Esophagus muscularis mucosa (tissue), 4 donors: ENCODE measurements at places on chromosomes 16 and 17. TPM values are rescaled to one million over a fixed set of nuclear protein-coding genes. Genes with fewer than 3 reads are reported as not detected.

GRCh38 chr16:89606006-89606405 lies 7.4 kb upstream of the DPEP1 start:
- peaks cover 11% of the 10 kb centered on the region for H3K4me1 ChIP-seq
- no peak overlapping the region for H3K4me3 ChIP-seq
- no peaks in the 10 kb centered on the region for H3K27me3 ChIP-seq
- no peak overlapping the region for H3K27ac ChIP-seq
- no peaks in the 10 kb centered on the region for H3K36me3 ChIP-seq

DNA sequence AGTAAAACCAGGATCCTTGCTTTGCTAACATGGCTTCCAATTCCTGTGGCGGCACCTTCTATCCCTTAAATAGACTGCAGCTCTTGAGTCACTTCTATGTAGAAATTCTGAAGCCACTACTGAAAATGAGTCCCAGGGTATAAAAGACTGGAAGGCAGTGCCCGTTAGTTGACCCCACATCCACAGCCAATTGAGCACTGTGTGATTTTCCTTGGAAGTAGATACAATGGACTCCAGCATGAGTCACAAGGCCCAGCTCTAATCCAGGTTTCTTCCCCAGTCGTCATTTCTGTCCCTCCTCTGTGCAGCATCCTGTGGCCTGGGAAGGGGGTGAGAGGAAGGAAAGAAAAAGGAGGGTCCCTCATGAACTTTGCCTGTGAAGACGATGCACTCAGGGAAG lies 69.5 kb downstream of the HLF start:
- DNase-seq = no peak
- H3K4me3 ChIP-seq = no peak overlapping the region
- no peaks in the 10 kb centered on the region for H3K4me1 ChIP-seq
- no peaks in the 10 kb centered on the region for H3K36me3 ChIP-seq
- H3K27me3 ChIP-seq = no peaks in the 10 kb centered on the region

Gene SALL1
- total RNA-seq = not detected

Gene PRKCA
- 61.9 TPM for total RNA-seq

Gene TBC1D3C
- not detected for total RNA-seq
